ENCODE measurements at places on chromosomes 1 and 21. TPM values are rescaled to one million over a fixed set of nuclear protein-coding genes. Genes with fewer than 3 reads are reported as not detected.

DNA sequence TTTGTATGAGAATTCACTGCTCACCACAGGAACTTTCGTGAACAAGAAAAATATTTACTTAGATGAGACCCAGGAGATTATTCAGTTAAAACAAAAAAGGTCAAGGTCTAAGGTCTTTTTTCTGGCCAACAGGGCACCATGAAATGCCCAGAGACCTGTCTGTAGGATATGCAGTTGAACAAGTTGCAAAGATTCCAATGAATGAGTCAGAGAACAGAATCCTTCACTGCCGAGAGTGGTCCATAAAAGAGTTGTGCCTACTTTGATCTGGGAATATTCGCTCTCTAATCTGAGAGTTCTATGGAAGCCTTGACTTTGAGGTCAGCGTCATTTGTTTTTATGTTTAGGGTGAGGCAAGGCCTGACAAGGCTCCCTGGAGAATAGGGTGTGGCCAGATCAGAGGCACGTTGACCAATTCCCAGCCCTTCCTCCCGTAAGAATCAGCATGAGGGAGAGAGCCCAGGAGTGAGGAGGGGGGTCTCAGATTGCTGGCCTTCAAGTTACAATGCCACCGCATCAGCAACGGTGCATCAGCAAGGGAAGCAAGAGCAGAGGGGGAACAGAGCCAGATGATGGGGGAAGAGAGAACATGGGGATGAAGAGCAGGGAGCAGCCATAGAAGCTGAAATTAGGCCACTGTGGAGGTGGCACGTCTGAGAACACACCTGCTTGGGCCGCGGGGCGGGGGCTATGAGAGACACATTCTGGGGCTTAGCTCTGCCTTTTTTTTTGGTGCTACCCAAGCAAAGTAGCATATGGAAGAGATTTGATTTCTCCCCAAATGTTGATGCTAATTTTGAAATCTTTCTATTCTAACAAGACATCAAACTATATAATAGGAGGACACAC lies 206.4 kb upstream of the RAB4A start:
- peak; percentile 52 for DNase-seq

DNA sequence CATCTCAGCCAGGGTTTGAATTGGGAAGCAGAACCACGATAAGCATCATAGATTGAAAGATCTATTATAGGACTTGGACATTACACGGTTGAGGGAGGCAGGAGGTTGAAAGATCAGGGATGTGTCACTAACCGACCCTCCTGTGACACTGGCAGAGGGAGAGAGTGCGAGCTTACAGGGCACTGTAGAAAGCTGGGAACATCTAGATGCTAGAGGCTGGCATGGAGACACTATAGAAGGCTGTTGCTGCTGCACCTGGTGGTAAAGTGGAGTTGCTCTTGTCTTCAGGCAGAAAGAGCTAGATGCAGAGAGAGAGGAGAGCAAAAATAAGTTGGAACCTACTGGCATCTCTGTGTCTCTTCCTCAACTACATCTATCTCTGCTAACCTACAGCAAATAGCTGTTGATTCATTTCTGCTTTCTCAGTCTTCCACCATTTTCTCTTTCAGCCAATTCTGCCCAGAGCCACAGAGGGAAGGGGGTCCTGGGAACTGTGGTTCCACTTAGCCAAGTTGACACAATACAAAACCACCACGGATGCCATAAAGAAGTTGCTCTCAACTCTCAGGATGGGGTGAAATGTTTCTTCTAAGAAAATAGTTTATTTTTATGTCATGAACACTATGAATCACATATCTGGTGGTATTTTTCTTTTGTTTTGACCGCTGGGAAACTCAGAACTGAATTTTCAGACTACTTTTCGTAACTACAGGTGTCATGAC lies 155.9 kb downstream of the ZNF281 start:
- DNase-seq, result no peak

DNA sequence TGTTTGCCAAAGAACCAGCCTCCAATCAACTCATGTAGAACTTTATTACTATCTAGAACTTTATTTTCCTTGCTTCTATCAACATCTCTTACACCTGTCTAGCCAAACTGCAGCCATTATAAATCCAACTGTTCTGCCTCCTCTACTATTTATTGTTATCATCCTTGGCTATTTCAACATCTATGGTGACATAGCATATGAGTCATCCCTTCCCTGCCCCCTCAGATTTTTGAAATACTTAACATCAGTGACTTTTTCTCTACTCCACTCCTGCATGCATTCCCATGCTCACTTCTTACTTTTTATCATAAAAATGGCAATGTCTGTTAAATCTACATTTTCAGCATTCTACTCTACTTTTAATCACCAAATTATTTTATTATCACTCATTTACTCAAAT lies 544.9 kb upstream of the NEGR1 start:
- DNase-seq, result no peak

DNA sequence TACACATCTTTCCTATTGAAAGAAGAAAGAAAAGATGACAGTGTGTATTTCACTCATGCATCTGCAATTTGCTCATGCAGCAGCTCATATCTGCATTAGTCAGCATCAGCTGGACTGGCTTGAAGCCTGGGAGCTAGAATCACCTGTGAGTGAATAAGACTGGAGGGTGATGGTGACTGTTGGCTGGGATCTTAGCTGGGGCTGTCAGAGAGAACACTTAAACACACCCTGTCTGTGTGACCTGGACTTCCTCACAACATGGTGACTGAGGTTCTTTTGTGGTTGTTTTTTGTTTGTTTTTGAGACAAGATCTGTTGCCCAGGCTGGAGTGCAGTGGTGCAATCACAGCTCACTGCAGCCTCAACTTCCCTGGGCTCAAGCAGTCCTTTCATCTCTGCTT lies 24.9 kb downstream of the KLHDC7A start:
- DNase-seq, result no peak

DNA sequence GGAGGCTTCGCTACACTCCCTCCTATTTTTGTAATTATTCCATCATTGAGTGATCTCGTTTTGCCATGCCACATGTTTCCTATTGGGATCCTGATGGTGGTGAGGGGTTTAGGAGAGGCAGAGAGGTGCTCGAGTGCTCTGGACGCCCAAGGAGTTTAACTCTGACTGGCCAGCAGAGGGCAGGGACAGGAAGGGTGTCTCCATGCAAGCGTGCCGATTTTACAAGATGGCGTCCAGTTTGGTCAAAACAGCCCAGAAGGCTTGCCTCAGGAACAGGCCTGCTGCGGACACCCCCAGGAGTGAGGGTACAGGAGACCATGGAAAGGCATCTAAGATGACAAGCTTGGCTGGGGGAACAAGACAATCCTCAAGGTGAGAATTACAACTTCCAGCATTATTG lies 33.8 kb upstream of the KCNE2 start:
- no peak for DNase-seq

DNA sequence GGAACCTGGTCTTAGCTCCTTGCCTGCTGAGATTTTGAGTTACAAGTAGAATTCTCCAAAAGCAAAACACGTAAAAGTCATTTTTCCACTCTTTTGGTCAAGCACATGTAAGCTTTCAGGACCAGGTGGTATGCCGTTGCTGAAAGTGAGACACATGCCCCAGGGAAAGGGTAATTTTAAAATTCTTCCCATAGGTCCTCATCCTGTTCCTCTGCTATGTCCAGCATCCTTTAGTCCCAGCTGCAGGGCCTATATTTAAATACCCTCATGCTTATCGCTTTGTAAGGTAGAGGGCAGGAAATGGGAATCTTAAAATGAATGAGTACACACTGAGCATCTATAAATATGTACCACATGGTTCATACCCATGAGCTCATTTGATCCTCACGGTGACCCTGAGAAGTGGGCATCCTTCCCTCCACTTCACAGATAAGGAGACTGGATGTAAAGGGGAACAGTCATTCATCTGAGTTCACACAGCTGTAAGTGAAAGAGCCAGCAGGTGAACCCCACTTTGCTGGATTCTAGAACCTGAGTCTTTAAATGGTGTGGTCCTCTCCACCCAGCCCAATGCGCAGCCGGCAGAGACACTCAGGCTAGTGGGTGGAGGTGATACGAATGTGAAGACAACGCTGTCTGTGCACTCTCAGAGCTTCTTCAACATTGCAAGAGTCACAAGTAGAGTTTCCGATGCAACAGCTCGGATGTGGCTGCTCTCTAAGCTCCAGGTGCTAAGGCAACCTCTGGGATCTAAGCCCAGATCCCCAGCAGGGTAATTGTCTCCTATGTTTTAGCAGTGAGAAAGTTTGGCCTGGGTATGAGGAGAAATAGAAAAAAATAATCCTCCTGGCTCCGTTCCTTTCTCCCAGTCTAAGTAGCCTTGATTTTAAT lies 163.5 kb downstream of the PLXNA2 start:
- DNase-seq, result no peak

- DNase-seq, result peak; percentile 98
Observed at GRCh38 chr1:226814751-226815537, 55.5 kb upstream of the PSEN2 start.

DNA sequence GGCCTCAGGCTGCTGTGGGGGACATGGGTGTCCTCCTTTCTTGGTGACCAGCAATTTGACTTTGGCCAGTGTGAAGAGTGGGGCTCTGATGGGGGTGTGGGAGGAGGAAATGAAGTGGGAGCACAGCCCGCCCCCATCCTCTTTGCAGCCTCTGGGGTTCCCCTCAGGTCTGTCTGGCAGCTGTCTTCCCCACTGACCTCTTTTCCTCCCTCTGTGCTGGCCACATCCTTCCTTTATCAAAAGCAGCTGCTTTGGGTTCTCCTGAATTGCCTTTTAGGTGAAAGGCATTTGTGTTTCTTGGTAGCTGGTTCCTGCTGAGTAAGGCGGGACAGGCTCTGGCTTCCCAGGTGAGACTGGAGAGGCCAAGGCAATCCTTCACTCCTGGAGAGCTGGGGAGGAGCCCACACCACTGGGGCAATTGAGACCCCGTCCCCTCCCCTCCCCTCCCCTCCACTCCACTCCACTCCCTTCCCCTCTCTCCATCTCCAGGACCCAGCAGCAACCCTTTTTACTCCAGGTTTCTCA lies 24.9 kb downstream of the PCAT6 start:
- DNase-seq, result no peak

- no peak for DNase-seq
Observed at GRCh38 chr1:193819376-193819775, 633.0 kb upstream of the B3GALT2 start.

GRCh38 chr1:202145068-202145743 lies 669 bp upstream of the ARL8A start:
- no peak for DNase-seq

- DNase-seq, result no peak
Observed at GRCh38 chr1:84347932-84348555, 46.5 kb downstream of the SAMD13 start.

- no peak for DNase-seq
Observed at GRCh38 chr21:38417726-38418125, 80.6 kb downstream of the ERG start.

DNA sequence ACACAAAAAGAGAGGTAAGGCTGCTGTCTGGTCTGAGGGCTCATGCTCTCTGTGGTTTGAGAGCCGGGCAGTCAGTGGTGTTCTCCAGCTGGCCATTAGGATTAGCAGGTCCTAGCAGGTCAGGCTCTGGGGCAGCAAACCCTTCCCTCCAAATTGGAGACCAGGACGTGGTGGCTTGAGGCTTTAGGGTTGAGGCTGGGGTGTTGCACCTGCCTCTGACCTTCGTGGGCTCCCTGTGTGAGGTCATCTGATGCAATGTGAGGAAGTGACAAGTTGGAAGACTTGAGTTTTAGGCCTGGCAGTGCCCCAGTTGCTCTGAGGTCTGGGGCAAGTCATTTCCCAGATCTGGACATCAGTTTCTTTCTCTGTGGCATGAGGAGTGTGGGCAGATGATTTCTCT lies 24.4 kb downstream of the SZRD1 start:
- DNase-seq, result no peak

GRCh38 chr1:20733360-20733975 lies 965 bp upstream of the SH2D5 start:
- no peak for DNase-seq

DNA sequence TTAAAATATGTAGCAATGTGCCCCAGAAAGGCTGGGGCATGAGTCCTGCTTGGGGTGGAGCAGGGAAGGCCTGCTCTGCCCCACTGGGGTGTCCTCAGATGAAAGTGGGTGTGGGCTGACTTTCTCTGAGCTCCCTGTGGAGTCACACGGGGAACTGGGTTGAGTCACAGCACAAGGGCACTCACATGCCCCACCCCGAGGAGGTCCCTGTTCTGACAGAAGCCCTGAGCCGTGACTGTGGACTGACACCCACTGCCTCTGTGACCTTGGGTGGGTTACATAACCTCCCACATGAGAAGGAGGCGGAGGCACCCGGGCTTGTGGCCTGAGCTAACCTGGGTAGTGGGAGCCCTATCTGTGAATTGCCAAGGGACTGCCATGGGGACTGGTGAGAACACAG lies 52.5 kb upstream of the TINAGL1 start:
- peak; percentile 81 for DNase-seq

DNA sequence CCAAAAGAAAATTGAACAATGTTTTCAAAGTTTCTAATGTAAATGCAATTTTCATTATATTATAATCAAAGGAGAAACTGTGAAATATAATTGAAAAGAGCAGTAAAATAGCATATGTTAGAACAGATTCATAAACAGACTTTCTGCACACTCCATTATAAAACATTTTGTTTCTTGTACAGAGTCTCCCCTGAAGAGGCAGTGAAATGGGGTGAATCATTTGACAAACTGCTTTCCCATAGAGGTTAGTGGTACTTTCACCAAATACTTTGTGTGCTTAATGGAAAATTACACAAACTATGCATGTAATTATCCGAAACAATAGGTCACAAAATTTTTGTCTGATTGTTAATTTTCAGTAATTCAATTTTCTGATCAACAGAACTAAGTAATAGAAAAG lies 1.9 kb downstream of the RGS18 start:
- DNase-seq, result no peak

- no peak for DNase-seq
Observed at GRCh38 chr21:24955275-24955961, 651.9 kb downstream of the MRPL39 start.

GRCh38 chr21:32044205-32045180 lies 171.7 kb downstream of the HUNK start:
- no peak for DNase-seq

GRCh38 chr1:92536211-92536979 lies 49.7 kb upstream of the GFI1 start:
- no peak for DNase-seq

DNA sequence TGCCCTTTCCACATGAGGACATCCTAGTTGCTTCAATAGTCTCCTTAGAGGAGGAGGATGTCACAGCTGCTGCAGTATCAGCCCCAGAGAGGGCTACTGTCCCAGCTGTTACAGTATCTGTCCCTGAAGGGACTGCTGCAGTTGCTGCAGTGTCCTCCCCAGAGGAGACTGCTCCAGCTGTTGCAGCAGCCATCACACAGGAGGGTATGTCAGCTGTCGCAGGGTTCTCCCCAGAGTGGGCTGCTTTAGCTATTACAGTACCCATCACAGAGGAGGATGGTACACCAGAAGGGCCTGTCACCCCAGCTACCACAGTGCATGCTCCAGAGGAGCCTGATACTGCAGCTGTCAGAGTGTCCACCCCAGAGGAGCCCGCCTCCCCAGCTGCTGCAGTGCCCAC lies 78.5 kb upstream of the BMP8A start:
- DNase-seq, result no peak

- no peak for DNase-seq
Observed at GRCh38 chr1:2300004-2300771, 72.1 kb downstream of the SKI start.

GRCh38 chr1:14265495-14265894 lies 333.0 kb upstream of the KAZN start:
- DNase-seq, result no peak

RALGPS2 gene
- polyA plus RNA-seq, result 5.2 TPM

EDARADD gene
- not detected for polyA plus RNA-seq

CYYR1 gene
- 0.67 TPM for polyA plus RNA-seq

FCGR3B gene
- 0.54 TPM for polyA plus RNA-seq

SH2D1B gene
- 1.5 TPM for polyA plus RNA-seq

GCSAML gene
- not detected for polyA plus RNA-seq

OPRD1 gene
- not detected for polyA plus RNA-seq

RTCA gene
- polyA plus RNA-seq, result 70.2 TPM

All from small intestine (tissue), 16 donors.